Brain microvascular endothelial cell (primary cell): ENCODE measurements at places on chromosomes 3 and 15.

- DNase-seq = no peak
Measured at GRCh38 chr3:45983770-45984169, 11.9 kb downstream of the FYCO1 start.

- DNase-seq = peak; percentile 97
Measured at GRCh38 chr3:184176377-184177330, 2.0 kb downstream of the AP2M1 start.

DNA sequence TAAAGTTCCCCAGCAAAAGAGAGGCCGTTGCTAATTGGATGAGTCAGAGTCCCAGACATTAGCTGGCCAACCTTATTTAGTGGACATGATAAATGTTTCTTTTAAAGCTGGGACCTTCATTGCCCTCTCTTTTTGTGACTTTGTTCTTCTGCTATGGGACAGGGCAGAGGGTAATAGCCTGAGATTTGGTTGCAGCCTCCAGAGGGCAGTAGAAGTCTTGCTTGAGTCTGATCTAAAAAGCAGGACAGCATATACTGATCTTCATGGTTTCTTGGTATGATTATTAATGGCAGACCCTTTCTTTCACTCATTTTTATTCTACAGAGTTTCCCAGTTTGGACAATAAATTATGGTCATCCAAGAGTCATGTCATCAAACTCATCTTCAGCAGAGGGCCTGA is 25.1 kb upstream of the ZKSCAN7 start:
- peak; percentile 24 for DNase-seq

DNA sequence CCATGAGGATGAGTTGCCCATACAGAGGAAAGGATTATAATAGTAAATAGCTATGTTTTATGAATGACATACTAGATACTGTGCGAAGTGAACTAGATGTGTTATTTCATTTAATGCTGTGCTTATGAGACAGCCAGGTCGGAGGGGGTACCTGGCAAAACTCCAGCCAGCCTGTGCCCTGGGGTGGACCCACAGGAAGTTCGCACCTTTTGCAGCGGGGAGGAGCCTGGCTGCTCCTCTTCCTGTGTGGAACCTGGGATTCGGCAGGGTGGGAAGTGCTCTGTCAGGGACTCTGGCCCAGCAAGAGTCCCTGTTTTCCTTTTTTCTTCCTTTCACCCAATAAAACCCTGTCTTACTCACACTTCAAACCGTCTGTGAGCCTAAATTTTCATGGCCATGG is 452.2 kb downstream of the IL5RA start:
- DNase-seq = no peak
